ENCODE measurements at places on chromosomes 5 and 9. TPM values are rescaled to one million over a fixed set of nuclear protein-coding genes. Genes with fewer than 3 reads are reported as not detected.

- no peak for DNase-seq
These were observed 217.1 kb downstream of the TSSK1B start for GRCh38 chr5:113217619-113218184.

DNA sequence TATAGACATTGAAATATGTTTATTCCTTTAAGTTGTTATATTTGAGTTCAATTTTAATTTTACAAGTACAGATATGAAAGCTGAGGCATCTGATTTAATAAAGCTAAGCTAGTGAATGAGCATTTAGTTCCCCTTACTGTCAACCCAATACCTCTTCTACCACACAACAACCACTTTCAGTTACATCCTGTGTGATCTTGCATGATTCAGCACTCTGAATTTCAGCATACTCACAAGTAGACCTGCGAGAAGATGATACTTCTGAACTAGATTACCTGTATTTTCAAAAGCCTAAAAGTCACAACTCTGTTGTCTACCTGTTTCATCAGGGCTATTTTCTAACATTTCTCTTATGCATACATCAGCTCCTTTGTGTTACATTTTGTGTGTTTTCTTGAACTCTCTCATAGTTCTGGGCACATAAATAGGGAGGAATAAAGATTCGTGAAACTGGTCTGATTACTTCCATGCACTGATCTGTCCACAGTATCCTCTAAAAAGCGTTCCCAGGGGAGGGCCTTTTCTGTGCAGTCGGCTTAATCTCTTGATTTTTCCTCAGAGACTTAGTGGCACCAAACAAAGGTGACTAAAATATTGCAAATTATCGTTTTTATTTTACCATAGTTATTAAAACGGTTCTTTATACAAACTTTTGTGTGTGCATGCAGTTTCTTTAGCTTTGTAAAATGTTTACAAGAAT, 2025.5 kb upstream of the NUDT12 start:
- DNase-seq = no peak

DNA sequence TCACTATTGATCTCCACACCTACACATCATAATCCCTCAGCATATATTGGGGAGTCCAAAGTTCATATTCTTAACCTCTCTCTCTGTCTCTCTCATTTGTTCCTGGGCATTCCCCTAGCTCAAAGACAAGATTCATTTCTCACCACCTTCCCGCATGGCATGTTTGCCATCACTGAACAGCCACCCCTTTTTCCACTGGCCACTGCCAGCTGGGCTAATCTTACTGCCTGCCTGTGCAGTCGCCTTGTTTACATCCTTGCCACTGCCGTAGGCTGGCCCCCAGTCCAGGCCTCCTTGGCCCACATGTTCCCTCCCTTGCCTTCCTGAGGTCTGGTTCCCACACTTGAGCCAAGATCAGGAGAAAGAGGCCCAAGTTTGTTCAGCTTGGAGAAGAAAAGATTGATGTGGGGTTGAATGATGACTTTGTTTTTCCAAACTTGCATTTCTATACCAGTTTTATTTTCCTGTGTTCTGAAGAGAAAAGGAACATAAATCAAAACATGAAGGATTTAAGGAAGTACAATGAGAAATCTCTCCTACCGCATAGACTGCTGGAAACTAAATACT, 80.2 kb downstream of the PLAC8L1 start:
- no peak for DNase-seq

IPO11 gene
- total RNA-seq = 59.9 TPM
